ENCODE measurements at places on chromosomes 3 and 15.

DNA sequence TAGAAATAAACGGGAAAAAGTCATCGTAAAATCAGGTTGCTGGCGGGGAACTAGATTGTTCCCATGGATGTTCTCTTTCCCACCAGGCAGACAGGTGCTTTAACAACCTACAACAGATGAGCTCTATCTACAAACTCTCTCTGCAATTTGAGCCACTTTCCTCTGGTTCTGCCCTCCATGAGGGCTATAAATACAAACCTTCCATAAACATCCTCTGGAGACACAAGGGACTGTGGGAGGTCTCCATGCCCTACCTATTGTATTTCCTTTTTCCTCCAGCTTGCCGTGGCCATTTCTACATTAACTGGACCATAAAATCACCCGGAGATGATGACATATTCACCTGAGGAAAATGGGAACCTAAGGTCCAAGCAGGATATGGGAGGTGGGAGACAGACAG is 151.1 kb downstream of the GABRB3 start:
- DNase-seq, result no peak

DNA sequence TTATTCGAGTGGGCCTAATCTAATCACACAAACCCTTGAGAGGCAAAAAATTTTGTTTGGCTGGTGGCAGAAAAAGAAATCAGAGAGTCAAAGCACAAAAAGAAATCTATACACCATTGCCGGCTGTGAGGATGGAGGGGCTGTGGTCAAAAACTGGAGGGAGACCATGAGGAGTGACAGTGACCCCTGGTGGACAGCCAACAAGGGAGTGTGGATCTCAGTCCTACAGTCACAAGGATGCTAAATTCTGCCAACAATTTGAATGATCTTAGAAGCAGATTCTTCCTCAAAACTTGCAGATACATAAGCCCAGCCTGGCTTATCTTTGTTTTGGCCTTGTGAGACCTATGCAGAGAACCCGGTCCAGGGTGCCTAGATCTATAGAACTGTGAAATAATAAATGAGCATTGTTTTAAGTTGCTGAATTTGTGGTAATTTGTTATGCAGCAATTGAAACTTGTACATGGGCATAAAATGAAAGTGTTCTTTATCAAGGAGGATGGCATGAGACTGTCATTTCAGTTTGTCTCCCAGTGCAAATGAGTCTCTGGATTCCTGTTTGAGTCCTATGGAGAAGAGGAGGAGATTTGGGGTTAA is 103.0 kb upstream of the ARHGEF26 start:
- DNase-seq, result no peak

- DNase-seq, result no peak
These were observed 136.6 kb upstream of the ARPP21 start for GRCh38 chr3:35502699-35503098.

GRCh38 chr3:104943974-104944373 is 422.7 kb upstream of the ALCAM start:
- no peak for DNase-seq

GRCh38 chr15:73957276-73957675 is 31.0 kb downstream of the LOXL1 start:
- DNase-seq, result no peak

- no peak for DNase-seq
These were observed 626.5 kb upstream of the ADAMTS9 start for GRCh38 chr3:65314269-65314668.

GRCh38 chr3:9795207-9795606 is 2.3 kb downstream of the ARPC4 start:
- no peak for DNase-seq

DNA sequence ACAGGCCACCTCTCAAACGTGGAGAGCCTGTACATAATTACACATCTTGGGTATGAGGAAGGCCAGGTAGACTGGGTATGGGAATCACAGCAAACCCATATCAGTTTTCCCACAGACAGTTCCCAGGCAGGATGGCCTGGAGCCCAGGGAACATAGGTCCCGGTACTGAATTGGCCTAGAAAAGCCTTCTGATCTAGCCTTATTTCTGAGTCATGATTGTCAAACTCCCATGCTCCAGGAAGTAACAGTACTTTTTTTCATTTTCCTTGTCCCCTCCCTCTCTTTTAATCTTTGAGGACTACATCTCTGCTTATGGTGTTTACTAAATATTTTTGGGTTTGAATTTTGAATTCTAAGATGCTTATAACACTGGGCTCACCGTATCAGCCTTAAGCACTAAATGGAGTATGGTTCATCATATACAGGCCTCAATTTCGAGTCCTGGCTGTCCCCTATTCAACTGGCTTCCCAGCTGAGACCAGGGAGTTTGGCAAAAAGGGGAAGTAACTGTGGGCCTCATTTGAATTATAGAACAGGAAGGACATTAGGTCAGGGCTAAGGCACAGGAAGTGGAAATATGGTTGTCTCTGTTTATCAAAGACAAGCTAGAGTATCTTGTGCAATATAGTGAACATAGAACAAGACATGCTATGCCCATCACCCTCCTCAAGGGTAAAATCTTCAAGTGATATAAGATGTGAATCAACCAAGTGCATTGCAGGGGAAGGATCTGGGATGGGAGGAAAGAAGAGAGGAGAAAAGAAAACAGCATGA is 494.6 kb downstream of the NTRK3 start:
- DNase-seq, result no peak

GRCh38 chr3:50237133-50237651 is 1.2 kb downstream of the GNAI2 start:
- DNase-seq, result no peak

All from brain pericyte (primary cell).